Activated T-cell treated with anti-CD3 and anti-CD28 coated beads, Interleukin-2, amount 50 U/mL, for 1 hour (primary cell): ENCODE measurements at places on chromosomes 12 and 14.

DNA sequence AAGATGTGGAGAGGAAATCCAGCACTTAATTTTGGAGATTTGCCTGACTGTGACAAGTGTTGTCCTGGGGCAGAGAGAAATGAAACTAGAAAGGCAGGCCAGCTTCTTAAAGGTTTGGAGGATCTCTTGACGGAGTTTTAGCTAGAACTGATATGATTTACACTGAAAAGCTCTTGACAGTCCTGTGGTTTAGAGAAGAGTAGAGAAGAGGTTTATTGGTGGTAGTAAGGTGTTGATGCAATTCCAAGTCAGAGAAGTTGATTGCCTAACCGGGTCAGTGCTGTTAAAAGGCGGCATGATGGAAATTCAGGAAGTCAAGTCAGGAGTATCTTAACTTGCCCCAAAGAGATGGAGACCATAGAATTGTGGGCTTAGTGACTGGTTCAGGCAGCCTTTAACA, 89.0 kb upstream of the TRAF3 start:
- DNase-seq: no peak

DNA sequence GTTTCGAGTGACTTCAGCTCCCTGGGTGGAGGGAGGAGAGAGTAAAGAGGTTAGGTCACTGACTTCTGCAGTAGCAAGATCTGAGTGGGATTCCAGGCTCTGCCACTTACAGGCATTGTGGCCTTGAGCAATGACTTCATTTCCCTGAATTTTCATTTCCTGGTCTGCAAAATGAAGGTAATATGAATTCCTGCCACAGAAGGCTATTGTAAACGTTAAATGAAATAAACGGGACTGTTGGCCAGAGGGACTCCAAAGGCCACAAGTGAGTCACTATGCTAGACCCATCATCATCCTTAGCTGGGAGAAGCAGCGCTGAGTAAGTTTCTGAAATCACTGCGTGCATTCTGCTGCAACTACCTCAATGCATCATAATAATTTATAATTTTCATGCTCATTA, 807.8 kb downstream of the AACS start:
- no peak for DNase-seq

DNA sequence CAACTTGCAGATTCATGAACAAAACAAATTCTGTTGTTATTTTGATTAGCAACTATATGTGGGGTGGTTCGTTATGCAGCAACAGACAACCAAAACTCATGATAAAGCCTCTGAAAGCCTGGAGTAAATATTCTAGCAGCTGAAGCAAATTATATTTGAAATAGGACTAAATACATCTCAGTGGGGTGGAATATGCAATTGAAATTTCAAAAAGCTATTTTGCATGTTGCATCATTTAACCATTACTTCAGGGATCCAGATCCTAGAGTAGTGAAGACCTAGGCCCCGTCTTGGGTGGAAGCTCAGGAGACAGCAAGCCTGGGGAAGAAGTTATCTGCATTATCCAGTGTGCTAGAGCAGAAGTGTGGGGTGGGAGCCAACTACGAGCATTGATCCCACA, 114.7 kb downstream of the PPM1A start:
- no peak for DNase-seq

DNA sequence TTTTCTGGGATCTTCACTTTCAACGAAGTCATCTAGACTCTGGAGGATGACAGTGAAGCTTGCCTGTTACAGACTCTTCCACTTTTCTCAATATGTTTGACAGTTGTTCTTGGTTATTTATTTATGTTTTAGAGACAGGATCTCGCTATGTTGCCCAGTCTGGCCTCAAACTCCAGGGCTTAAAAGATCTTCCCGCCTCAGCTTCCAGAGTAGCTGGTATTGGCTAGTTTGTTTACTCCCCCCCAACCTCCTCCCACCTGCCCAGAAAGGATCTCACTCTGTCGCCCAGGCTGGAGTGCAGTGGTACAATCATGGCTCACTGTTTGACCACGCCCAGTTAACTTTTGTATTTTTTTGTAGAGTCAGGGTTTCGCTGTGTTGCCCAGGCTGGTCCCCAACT, 3.3 kb downstream of the SPATS2 start:
- no peak for DNase-seq

DNA sequence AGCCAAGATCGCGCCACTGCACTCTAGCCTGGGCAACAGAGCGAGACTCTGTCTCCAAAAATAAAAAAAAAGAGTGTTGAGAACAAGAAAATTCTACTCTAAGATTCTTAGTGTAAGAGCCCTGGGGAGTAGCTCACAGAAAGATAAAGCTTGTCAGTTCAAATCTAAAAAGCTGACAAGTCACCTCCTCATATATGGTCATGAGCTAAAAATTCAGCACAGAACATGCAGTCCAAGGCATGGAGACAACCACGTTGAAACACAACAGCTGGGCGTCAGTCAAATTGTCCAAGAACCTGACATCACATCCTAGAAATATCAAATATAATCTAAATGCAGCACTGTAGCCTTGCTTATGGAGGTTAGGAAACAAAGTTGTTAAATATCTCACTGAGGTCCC, 47.8 kb downstream of the CLIP1 start:
- DNase-seq: no peak

- no peak for DNase-seq
These were observed 377.9 kb upstream of the KITLG start for GRCh38 chr12:88958153-88958552.

GRCh38 chr12:116489116-116489515, 70.1 kb upstream of the MAP1LC3B2 start:
- no peak for DNase-seq

GRCh38 chr12:49666176-49666575, 41.0 kb downstream of the FMNL3 start:
- no peak for DNase-seq

DNA sequence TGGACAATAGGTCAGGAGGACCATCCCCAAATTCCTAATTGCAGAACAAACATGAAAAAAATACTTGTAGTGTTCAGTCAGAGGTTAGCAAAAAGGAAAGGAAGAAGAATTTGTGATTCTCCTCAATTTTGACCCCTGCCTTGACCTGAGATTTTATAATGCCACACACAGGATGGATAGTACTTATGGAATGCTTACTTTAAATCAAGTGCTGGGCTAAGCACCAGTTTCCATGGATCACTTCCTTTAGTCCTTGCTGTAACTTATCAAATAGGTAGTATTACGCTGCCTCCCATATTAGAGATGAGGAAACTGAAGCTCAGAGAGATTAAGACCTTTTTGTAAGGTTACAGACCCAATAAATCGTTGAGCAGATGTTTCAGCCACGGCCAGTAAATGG, 81.2 kb upstream of the OVCH1 start:
- no peak for DNase-seq

DNA sequence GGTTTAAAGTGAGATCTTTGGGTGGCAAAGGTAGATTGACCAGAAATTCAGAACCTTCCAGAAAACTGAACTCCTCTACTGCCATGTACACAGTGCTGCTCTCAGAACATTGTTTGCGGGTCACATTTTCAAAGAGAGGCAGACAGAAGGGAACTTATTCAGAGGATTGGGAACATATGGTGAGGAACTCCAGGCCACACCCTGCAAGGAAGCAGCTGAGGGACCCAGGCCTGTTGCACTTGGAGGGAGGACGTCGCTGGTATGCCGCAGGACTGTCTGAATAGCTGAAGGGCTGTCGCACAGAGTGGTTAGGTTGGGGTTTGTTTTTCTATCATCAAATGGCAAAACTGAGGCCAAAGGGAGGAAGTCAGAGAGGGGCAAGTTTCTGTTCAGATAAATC, 441.1 kb downstream of the DPF3 start:
- DNase-seq: no peak

GRCh38 chr14:64620910-64621309, 71.1 kb downstream of the PPP1R36 start:
- DNase-seq: no peak

GRCh38 chr12:10169104-10169503, 2.8 kb downstream of the OLR1 start:
- DNase-seq: no peak

GRCh38 chr14:78446807-78447206, 276.6 kb downstream of the NRXN3 start:
- no peak for DNase-seq

DNA sequence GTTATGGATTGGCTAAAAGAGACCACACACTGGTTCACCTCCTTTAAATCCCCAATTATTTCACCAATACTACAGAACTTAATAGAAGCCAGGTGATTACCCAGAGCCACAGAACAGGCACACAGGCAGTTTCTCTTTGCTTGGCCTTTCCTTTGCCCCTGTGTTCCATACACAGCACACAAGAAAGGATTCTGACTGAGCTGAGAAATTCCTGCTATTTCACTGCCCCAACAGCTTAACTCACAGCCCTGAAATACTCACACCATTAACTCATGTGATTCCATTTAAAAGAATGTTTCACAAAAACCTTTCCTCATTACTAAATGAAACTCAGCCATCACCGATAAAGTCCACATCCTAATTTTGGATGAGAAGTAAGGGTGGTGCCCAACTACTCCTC, 133.6 kb downstream of the MED13L start:
- no peak for DNase-seq

GRCh38 chr12:68772714-68773113, 26.7 kb downstream of the SLC35E3 start:
- no peak for DNase-seq

DNA sequence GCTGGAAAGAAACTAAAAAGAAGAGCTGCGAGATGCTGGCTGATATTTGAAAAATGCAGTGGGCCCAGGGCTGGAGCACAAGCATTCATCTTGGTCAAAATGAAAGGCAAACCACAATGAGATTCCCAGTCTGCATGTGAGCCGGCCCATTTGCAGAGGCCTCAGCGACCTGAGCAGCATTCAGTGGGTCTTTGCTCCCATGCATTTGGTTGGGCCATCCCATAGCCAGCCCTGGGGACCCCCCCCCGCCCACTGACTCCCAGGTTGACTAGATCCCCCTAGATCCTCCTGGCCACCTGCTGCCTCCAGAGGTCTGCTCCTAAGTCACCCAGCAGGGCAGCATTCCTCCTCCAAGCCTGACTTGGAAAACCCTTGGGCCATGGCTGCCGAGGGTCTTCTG, 59.8 kb downstream of the PRMT8 start:
- no peak for DNase-seq

- DNase-seq: no peak
These were observed 14.0 kb upstream of the C1S start for GRCh38 chr12:7046383-7047105.

DNA sequence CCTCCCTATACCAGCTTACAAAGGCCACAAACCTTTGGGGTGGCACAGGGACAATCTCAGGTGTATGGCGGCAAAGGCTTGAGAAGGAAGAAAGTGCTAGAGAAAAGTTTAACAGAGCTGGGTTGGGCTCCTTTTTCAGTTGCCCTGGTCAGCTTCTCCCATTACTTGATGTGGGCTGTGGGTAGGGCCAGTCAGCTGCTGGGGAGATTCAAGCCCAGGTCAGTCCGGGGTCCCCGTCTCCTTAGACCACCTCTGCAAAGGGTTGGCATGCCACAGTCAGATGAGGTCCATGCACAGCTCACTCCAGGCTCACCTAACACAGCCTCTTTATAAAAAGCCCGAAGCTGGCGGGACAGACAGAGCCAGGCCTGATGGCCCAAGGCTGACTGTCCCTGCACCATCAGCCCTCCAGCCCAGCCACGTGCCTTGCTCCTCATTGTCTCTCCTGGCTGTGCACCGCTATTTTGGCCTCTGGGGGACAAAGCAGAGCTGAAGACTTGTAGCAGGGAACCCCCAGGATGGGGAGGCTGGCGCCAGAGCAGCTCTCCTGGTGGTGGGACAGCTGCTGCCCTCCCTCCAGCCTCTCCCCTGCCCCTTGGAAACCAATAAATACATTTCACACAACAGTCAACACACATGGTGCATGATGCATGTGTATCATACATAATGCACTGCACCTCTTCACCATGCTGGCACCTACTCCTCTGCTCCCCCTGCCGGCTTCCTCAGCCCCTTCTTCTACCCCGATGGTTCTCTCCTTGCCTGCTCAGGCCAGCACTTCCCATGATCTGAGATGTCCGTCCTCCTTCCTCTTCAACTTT, 61.7 kb upstream of the DDX11 start:
- DNase-seq: no peak

DNA sequence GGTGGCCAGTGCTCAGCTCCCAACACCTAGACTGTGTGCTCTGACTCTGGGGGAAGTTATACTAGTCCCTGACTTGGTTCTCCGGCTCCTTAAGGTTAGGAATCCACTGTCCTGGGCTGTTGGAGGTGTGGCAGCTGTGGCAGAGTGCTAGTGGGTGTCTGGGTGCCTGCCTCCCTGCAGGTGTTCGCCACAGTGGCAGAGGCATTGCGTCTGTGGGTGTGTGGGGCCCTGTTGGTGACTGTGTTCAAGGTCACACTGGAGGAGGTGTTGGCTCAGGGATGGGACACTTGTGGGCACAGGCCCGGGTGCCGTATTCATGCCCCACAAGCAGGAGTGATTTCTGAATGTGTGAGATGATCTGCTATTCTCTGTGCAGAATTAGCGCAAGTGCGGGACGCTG, 467.4 kb downstream of the TMEM121 start:
- no peak for DNase-seq

DNA sequence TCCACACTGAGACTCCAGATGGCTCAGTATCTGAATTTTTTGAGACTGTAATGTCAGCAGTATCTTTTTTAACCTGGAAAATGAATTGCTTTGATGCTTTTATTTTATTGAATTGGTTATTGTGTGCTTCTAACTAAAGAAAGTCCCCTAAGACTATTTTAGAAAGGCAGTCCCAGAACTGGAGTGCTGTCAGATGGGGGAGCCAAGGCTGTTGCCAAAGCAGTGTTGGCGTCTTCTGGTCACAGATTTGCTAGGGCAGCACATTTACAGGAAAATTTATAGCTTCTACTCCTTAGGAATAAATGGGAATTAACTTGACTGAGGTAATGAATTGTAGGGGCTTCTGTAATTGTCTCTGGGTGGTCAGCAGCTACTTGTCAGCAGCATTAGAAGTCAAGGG, 157.1 kb upstream of the ARHGAP5 start:
- no peak for DNase-seq

DNA sequence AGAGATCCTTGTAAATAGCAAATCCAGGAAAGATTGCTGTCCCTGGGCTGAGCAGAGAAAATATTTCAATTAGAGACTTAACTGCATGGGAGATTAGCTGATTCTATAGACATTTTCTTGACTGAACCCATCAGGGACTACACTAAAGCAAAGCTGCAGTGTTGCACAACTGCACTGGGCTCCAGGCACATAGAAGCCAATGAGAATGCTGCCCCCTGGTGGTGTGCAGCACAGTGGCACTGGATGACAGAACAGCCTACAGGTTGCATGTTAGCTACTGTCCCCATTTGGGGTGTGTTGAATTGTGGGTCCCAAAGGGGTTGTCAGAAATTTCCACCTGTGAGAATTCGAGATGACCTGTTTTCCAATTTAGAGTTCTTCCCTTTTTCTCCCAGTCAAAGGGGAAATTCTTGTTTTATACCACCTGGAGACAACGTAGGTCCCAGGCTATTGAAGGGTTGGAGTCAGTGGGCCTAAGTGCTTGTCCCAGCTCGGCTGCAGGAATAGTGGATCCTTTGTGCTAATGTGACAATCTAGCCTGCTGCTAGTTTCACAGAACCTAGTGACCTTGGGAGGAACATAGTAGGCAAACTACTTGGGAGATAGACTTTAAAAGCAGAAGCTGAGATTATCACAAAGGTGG, 114.7 kb downstream of the SLC8A3 start:
- peak; percentile 18 for DNase-seq
